ENCODE measurements at places on chromosomes 16 and 17.

DNA sequence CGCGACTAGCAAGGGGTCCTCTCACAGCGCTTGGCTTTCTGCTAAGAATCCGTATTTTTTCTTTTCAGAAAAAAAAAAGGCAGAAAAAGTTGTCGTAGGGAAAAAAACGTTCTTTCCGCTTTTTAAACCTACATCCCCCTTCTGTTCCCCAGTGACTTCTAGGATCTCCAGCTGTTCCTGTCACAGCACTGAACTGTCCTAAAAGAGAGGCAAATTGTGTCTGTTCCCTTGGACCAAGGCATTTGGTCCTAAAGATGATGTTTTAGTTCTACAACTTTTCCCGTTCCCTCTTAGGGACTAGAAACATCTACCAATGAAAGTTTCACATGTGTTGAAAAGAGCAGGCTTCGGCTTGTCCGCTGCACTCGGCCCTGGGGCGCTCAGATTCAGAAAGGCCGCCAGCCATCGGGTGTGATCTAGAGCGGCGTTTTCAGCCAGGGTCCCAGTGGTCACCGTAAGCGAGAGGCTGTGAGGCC is 100.7 kb upstream of the CHMP6 start:
- DNase-seq = no peak

DNA sequence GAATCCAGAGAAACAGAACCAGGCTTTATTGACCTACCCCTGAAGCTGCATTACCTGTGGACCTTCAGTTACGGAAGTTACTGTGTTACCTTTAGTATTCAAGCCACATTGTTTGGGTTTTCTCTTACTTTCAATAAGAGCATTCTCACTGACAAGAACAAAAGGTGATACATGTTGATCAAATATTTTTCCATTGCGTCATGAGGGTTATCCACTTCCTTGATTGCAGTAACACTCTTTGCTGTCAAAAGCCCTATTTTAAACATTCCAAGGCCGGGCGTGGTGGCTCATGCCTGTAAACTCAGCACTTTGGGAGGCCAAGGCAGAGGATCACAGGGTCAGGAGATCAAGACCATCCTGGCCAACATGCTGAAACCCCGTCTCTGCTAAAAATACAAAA is 28.6 kb upstream of the PAFAH1B1 start:
- no peak for DNase-seq

GRCh38 chr16:30700491-30700890 is 1.5 kb downstream of the SRCAP start:
- DNase-seq = no peak

- no peak for DNase-seq
These were observed 437.7 kb downstream of the HS3ST3B1 start for GRCh38 chr17:14738652-14738988.

DNA sequence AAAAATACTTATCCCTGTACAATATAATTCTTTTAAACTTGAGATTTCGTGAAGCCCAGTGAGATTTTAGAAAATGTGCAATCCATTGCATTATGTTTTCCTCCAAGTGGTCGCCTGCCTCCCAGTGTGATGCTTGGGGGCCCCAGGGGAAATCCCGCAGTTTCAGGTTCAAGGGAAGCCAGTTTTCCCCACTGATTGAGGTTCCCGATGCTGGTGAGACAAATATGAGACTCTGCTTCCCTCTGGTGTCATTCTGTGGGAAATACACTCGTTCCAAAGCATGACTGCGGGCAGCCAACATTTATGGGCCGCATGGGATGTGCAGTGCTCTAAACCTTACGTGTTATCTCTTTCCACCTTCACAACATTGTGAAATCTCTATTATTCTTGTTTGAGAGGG is 200.8 kb downstream of the PRKCB start:
- peak; percentile 26 for DNase-seq

GRCh38 chr17:877630-878029 is 95.5 kb downstream of the MRM3 start:
- DNase-seq = no peak

GRCh38 chr17:15510361-15510760 is 42.9 kb upstream of the CDRT4 start:
- peak; percentile 50 for DNase-seq

DNA sequence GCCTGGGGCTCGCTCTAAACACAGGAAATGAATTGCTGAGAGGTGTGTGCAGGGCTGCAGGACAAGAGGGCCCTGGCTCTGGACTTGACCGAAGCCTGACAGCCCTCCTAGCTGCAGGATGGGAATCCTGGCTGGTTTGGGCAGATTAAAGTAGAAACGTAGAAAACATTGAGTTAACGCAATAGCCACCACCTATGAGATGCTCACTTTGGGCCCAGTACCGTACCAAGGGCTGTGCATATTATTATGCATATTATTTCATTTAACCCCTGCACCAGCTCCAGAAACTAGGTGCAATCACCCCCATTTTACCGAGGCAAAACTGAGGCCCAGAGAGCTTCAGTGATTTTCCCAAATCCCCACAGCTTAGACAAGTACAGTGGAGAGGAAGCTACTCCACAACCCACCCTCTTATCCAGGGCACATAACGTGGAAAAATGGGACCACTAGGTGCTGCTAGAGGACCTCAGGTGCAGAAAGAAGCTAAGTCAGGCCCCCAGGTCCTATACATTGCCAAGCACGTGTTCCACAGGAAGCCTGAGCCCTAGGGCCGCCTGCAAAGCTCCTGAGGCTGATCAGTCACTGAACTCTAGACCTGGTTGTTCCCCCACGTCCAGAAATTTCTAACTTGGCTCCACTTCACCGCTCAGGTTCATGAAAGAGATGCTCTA is 79.2 kb downstream of the MYH11 start:
- DNase-seq = peak; percentile 27

- DNase-seq = no peak
These were observed 54.8 kb downstream of the CDH13 start for GRCh38 chr16:82681592-82681991.

- peak; percentile 26 for DNase-seq
These were observed 10.0 kb upstream of the CD300LD start for GRCh38 chr17:74601944-74602572.

- no peak for DNase-seq
These were observed 3.0 kb downstream of the CACNG1 start for GRCh38 chr17:67047382-67047781.

- DNase-seq = peak; percentile 90
These were observed 15.9 kb downstream of the TMEM92 start for GRCh38 chr17:50289991-50290702.

DNA sequence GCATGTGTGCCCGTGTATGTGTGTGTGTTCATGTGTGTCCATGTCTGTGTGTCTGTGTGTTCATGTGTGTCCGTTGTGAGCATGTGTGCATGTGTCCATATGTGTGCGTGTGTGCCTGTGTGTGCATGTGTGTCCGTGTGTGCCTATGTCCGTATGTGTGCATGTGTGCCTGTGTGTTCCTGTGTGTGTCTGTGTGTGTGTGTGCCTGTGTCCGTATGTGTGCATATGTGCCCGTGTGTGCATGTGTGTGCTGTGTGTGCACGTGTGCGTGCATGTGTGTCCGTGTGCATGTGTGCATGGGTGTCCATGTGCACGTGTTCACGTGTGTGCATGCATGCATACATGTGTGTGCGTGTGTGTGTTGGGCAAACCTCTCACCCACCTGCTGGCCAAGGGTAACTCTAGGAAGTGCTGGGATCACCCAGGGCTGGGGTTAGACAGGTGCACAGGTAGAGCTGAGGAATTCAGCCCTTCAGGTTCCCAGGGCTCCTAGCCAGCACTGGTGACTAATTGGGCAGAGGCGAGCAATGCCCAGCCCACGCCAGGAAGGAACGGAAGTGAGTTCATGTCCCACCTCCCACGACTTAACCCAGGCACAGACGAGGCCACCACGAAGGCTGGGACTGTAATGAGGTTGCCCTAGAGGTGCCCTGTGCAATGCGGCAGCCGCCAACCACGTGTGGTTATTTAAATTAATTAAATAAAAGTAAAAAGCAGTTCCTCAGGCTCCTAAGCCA is 8.2 kb upstream of the CSNK1D start:
- peak; percentile 83 for DNase-seq

- DNase-seq = no peak
These were observed 6.0 kb upstream of the GRIN2C start for GRCh38 chr17:74865504-74866197.

DNA sequence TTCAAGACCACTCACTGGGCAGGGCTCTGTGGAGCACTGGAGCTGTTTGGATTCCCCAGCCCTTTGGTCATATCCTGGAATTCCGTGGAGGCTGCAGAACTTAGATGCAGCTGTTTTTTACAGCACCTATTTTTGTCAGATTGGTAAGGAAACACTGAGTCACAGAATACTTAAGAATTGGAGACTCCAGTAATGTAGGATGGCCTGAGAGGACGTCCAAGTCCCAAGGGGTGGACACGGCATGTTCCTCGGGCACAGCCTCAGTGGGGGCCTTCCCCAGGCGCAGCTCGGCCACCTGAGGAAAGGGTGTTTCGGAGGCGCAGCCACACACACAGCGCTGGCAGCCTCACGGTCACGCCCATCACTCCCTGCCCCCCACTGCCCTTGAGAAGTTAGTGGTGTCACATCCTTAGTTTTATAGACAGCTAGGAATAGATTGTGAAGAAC is 14.8 kb downstream of the PLD6 start:
- DNase-seq = no peak

DNA sequence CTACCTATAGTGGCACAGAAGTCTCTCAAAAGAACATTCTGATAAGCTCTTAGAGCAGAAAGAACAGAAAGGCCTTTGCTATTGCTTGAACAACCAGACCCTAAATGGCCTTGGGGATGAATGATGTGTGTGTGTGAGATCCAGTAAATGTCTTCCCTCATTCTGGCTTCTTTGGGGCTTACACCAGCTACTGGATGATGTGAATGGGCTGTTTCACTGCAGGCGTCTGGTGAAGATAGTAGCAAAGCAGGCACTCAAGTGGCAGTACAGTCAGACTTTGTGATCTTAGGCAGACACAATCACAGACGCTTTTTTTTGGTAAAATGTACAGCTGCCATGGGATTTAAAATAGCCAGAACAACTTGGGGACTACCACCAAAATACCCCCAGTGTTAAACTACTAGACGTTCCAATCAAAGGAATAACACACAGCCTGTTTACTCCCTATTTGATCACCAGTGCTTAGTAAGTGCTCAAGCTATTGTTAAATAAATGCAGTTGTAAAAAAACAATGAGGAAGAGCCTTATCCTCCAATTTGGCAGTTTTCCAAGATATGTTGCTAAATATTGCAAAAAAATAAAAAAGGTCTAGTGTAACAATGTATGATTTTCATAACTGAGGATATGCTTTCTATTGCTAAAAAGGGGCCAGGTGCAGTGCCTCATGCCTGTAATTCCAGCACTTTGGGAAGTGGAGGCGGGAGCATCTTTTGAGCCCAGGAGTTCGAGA is 17.9 kb downstream of the NDUFAB1 start:
- DNase-seq = no peak

DNA sequence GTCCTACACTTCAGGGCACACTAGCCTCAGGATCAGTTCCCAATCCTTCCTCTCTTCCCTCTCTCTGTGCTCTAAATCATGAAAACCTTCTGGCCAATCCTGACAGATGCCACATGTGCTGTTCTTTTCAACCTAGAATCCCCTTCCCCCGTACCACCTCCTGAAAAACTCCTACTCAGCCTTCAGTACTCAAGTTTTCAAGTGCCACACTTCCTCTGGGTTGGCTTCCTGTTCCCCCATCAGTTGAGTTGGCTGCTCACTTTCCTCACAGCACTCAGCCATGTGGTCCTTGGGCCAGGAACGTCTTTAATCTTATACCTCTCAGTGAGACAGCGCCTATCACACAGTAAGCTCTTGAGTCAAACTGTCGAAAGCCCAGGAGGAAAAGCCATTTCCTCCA is 3.3 kb downstream of the ASPHD1 start:
- no peak for DNase-seq

DNA sequence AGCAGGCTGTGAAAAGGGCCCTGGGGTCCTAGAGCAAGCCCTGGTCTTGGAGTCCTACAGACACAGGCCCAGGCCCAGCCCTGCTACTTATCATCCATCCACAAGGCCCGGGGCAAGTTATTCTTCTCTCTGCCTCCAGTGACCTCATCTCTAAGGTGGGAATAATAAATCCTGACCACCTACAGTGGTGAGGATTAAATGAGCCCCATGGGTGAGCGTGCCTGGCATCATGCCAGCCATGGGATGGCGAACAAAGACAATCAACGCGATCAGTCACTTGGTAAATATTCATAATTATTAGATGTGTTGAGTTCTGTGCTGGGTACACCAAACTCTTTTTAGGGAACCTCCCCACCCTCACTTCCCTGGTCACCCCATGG is 5.5 kb downstream of the KRT15 start:
- no peak for DNase-seq

- DNase-seq = no peak
These were observed 14.0 kb upstream of the TEX2 start for GRCh38 chr17:64276961-64277505.

DNA sequence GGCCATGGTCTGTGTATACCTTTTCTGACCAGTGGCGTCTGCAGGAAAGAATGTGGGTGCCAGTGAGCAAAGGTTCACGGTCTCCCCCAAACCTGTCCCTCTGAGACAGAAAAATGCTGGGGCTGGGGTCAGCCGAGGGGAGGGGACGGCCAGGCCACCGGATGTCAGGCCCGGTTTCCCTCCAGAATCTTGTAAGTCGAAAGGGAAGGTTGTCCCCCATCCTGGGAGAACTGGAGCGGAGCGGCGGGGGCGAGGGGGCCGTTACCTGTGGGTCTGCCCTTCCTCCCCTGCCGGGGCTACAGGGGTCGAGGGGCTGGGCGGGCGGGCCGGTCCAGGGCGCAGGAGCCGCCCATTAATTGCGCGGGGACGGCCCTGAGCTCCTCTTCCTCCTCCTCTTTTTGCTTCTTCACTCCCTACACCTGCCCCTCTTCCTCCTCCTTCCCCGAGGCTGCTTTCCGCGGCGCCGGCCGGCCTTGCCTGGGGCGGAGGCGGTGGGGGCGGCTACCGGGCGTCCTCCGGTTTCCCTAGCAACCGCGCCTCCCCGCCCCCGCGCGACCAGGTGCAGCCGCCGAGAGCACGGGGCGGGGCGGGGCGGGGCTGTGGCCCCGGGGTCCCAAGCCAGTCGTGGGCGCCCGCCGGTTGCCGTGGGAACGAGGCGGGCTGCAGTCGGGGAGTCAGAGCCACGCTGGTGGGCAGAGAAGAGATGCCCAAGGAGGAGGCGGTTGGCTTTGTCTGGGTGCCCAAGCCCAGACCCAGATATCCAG is at the start of gene MARCHF10:
MARCHF10 (minus strand) TSS at position 503 of the 764 bp plus-strand sequence. CDS start 6,579 bp downstream, outside the sequence.
- no peak for DNase-seq

Measured in RCC 7860 (cell line).